ENCODE measurements at places on chromosomes 7 and 10. TPM values are rescaled to one million over a fixed set of nuclear protein-coding genes. Genes with fewer than 3 reads are reported as not detected.

Gene AKR1C8
- total RNA-seq = not detected

Gene PTPRZ1
- 9.1 TPM for total RNA-seq

Gene LRRC61
- 14.5 TPM for total RNA-seq

- DNase-seq = no peak
Observed at GRCh38 chr10:34286136-34286739, 528.9 kb downstream of the PARD3 start.

DNA sequence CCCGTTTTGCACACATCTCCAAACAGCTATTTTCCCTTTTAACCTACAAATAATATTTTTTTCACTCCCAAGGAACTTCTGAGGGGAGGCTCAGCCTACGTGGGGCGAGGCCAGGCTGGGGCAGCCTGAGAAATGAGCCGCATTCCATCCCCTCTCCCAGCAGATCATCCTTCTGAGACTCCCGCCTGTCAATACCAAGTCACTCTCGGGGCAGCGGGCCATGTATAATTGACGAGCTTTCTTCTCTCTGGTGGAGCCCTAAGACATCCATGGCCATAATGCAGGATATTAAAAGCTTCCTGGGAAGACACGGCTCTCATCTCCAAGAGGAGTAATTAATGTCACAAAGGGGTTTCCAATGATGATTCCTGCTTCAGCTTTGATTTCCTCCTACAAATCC lies 37.8 kb upstream of the CHST15 start:
- no peak for DNase-seq

DNA sequence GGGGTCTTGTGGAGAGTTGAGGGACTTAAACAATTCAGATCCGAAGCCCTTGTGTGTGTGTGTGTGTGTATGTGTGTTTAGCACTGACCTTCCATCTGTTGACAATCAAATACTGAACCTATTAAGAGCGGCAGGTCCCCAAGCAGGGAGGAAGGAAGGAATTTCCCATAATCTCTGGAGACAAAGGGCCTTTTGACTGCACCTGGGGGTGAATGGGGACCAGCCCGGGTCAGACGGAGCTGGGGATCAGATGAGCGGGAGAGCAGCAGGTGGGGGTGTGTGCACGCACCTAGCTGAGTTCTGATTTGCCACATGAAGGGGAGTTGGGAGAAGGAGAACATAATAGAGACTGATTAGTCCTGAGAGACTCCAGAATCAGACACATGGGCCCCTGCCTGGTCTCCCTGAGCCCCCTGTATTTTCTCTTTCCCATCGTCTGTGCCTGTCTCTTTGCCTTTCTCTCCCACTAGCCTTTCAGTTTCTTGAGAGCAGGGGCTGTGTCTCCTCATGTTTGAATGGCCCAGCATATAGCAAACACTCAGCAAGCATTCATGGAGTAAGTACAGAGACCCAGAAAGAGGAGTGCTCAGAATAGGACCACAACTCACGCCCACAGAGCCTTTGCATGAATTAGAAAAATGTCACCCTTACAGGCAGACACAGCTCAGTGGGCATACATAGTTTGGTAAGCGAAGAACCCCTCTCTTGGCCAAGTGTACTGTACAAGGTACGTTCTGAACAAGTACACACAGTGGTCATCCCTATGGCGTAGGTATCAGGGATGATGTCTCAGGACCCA lies 288.3 kb upstream of the HABP2 start:
- no peak for DNase-seq

DNA sequence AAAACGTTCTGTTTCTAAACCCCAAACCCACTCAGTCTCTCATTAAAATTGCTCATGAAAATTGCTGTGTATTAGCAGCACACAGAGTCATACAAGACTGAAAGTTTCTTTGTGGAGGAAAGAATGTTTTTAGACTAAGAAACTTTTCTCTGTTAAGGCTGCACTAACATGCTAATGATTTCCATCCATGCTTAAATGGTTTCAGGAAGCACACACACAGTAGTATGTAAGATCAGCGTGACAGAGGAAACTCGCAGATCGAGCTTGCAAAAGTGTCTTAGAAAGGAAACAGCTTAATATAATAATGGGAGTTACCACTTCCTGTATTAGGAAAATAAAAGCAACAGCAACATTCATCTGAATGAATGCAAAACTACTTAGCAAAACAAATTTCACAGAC lies 112.7 kb downstream of the ICA1 start:
- DNase-seq = no peak

DNA sequence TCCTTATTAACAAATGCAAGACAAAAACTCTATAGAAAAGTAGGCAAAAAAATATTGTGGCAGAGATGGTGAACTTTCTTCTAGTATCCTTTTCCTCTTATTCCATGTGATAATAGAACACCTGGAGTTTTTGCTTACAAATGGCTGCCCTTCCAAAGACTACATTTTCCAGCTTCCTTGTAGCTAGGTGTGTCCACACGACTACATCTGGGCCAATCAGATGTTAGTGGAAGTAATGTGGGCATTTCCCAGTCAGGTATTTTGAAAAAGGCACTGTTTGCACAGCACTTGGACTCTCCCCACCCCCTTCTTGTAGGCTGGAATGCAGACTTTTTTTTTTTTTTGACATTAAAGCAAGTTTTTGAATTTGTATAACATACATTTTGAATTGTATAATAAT lies 105.5 kb upstream of the TBX20 start:
- no peak for DNase-seq

DNA sequence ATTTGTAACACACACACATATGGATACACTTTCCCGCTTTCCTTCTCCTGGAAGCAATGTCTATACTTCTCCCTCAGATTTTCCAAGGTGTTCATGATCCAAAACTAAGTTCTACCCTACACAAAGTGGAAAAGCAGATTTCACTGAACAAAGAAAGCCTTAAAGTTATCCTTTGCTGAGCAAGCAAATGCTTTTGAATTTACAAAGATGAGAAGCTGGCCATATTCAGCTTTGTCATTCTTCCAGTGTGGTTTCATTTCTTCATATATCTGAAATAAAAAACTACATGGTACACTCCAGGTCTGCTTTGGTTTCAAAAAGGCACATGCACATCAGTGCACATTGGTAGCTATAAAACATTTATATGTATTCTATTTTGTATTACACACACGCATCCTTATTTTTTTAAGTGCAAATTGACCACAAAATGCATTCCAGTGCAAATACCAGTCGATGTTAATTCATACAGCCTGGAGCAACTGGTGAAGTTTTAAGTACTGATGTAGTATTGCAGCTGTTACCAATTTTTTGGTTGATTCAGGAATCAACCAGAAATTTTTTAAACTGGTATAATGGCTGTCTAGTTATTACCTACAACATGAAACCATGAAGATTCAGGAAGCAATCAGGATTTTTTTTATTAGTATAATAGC lies 65.5 kb upstream of the SRPK2 start:
- no peak for DNase-seq

GRCh38 chr7:46283852-46284251 lies 362.8 kb upstream of the IGFBP3 start:
- DNase-seq = no peak

- peak; percentile 12 for DNase-seq
Observed at GRCh38 chr10:28939281-28940157, 262.2 kb downstream of the BAMBI start.

DNA sequence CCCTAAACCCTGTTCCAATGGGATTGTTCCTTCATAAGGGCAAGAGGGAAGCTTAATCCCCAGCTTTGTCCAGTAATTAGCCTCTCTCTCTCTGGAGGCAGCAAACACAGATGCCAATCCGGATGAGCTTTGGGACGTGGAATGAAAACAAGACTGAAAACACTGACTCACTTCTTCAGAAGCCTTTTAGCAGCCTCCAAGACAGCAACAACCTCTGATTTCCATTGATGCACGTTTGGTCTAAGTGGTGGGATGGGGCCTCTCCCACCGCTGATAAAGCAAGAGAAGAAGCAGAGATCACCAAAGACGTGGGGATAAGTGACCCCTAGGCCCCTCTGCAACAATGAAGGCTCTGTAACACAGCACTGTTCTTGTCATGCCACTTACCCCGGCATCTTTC lies 5.8 kb upstream of the GFRA1 start:
- no peak for DNase-seq

DNA sequence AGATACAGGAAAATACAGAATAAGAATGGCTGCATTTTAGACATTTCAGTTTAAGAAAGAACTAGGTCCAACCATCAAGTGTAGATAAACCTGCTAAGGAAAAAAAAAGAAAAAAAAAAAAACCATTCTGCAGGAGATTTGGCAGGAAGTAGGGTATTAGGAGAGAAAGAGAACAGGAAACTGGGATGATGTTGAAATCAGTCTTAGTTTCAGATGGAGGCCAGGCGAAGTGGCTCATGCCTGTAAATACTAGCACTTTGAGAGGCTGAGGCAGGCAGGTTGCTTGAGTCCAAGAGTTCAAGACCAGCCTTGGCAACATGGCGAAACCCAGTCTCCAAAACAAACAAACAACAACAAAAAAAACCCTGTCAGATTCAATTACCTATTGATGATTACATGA lies 120.2 kb downstream of the RAB11FIP2 start:
- no peak for DNase-seq
